ENCODE measurements at places on chromosomes 13 and 19.

DNA sequence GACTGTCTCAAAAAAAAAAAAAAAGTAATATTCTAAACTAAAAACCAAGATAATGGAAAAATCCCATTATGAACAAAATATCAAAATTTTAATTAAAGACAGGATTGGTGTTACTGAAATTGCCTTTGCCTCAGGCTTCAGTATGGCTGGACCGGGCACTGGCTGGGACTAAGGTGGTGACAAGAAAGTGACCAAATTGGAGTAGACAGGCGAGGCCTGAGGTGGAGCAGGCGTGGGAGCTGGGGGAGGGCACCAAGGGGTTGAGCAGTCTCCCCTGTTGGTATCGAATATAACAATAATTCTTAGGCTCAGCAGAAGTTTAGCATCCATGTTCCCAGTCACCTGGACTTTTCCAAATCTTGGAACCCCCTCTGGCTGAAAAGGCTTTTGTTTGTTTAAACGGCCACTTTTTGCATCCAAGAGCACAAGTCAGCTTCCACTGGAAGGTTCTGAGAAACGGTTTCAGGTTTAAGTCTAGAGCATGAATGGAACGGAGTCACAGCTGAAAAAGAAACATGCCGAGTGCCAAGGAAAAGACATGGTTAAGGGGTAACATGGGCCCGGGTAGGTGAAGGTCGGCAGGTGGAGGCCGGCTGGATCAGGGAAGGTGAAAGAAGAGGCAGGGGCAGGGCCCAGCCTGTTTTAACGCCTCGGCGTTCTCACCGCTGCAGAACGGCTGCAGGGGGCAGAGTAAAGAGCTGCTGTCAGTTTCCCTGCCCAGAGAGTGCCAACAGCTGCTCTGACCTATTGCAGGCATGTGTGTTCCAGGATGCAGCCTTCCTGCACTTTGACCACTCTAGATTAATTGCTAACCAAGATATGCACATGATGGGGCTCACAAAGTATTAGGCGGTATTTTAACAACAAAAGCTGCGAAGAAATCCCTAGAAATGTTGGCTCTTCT is 104.4 kb downstream of the TM9SF2 start:
- peak; percentile 40 for DNase-seq

DNA sequence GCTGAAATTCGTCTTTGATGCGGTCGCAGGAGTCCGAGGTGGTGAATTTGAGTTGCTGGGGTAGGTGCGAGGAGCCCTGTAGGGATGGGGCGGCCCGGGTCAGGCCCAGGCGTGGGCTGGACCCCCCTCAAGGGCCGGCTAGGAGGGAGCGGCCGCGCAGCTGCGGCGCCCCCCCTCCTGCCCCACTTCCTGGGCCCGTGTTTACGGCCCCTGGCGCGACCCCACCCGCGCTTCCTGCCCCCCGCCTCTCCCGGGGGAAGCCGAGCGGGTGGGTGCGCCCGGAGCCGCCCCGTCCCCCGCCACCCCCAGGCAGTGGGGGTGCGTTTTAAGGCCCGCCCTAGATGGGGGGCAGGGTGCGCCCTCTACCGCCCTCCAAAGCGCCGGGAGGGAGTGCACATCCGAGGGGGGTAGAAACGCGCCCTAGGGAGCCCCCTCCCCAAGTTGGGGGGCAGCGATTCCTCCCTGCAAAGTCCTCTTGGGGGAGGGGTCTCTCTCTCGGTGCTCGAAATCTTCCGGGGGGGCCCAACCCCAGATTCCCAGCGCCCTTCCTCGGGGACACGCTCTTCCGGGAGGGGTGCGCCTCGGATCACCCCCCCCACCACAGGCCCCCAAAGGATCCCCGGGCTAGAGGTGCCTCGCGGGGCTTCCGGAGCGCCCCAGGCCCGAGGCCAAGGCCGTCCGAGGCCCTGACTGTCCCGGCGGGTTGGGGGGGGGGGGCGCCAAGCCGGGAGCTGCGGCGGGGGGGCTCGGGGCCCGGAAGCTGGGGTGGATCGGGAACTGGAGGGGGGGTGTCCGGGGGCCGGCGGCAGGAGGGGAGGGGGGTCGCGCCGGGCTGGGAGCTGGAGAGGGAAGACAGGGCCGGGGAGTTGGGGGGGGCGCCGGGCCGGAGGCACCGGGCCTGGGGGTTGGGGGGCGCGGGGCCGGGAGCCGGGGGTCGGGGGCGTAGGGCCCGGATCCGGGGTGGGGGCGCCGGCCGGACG is 823 bp downstream of the TLE5 start:
- peak; percentile 81 for DNase-seq

- DNase-seq = no peak
Observed at GRCh38 chr13:78197231-78197630, 278.6 kb upstream of the EDNRB start.

DNA sequence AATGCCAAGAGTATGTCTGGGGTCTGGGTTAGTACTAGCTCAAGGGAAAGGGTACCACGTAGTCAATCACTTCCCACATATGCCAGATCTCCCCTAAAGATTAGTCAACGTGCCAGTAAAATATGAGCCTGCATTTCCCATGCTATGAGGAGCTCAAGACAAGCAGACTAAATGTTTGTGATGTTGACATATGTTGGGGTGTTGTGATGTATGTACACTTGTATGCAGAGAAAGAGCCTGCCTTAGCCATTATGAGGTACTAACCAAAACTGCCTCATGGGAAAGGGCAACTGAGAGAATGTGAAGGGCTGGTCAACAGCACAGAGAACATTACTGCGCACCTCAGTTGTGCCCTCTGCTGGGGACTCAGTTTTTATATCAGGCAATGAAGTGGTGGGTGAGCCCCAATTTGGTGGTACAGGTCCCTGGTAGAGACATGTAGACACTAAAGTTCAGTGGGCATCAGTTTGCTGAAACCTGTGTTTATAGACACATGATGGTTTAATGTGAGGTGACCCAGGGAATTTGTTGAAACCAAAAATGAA is 287.0 kb downstream of the DCT start:
- DNase-seq = no peak

DNA sequence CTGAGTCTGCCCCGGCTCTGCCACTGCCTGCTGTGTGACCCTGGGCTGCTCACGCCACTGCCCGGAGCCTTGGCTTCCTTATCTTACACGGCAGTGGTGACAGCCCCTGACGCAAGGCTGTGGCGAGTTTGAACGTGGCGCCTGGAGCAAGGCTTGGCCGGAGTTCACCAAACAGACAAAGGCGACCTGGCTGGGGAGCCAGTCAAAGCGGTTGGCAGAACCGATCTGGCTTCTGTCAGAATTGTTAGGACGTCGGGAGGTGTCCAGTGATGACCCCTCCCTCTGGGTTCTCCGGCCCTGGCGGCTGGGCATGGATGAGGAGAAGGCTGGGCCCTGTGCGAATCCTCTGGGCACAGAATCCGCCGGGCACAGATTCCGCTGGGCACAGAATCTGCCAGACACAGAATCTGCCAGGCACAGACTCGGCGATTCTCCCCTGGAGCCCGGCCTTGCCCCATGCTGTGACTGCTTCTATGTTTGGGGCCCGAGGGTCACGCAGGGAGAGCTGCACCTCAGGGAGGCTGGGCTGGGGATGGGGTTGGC is 11.7 kb upstream of the TMEM255B start:
- no peak for DNase-seq

- DNase-seq = no peak
Observed at GRCh38 chr13:51330791-51331190, 8.7 kb upstream of the SERPINE3 start.

- DNase-seq = no peak
Observed at GRCh38 chr13:44649834-44650233, 73.7 kb upstream of the TSC22D1 start.

GRCh38 chr13:40651866-40652587 is 14.4 kb downstream of the FOXO1 start:
- DNase-seq = no peak

DNA sequence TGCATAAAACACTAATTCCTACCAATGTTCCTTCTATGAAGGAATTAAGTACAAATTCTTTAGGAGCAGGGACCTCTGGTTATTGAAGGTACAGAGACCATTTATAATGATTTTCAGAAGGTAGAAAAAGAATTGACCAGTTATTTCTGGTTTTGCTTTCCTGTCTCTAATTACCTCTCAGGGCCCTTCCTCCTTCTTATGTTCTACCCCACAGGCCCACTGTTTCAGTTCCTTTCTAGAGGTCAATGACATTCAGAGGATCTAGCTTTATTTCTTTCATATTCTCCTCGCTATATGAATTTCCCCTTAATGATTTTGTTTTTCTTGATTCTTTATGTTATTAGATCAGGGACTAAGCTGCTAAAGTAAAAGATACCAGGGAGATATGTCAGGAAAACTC is 345.0 kb upstream of the SPRY2 start:
- DNase-seq = no peak

GRCh38 chr13:76116751-76117360 is 480.7 kb downstream of the LMO7 start:
- DNase-seq = no peak

DNA sequence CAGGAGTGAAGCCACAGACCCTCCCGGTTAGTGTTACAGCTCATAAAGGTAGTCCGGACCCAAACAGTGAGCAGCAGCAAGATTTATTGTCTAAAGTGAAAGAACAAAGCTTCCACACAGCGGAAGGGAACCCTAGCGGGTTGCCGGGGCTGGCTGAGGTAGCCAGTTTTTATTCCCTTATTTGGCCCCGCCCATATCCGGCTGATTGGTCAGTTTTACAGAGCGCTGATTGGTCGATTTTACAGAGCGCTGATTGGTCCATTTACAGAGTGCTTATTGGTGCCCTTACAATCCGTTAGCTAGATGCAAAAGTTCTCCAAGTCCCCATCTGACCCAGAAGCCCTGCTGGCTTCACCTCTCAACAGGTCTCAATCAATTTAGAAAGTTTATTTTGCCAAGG is 126.0 kb upstream of the RFC3 start:
- no peak for DNase-seq

GRCh38 chr13:24877531-24877930 is 113.6 kb downstream of the RNF17 start:
- no peak for DNase-seq

DNA sequence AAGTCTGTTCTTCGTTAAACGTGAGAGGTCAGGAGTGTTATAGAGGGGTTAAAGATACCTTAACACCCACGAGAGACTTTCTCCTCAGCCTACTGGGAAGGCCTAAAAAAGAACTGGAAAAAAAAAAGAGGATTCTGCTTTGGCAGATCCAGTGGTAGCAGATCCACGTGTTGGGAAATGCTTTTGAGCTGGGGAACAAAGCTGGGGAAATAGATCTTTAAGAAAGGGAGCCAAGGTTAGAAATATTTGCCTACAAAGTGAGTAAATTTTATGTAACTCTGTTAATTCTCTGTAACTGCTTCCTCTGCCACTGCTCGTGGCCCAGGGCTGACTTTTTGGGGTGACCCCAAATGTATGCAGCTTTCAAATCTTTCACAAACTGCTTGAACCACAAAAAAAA is 11.7 kb downstream of the RFX2 start:
- DNase-seq = no peak

- no peak for DNase-seq
Observed at GRCh38 chr13:40637643-40638042, 28.8 kb downstream of the FOXO1 start.

DNA sequence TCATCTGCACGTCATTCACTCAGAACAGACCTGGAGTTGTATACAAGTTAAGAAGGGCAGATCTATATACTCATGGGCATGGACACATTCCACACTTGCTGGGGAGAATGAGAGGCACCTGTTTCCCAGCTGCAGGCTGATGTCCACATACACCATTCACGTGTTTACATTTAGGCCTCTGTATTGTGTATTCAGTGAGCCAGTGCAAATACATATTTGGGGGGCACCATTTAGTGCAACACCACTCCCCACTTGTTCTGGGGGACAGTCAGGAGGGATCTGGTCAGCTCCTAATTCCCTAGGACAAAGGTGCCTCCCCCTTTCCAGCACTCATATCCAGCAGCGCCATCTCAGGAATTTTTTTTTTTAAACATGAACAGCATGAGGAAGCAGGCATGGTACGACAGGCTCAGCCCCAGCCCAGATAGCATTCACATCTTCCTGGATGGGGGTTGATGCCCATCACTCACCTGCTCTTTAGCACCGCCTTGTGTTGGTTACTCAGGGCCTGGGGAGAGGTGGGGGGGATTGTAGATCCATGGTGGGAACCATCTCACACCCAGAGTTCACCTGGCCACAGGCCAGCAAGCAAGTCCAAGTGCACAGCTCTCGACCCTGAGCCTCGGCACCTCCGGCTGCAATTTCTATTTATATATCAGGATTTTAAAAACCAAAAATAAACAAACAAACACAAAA is 56.9 kb upstream of the ZNF254 start:
- no peak for DNase-seq

DNA sequence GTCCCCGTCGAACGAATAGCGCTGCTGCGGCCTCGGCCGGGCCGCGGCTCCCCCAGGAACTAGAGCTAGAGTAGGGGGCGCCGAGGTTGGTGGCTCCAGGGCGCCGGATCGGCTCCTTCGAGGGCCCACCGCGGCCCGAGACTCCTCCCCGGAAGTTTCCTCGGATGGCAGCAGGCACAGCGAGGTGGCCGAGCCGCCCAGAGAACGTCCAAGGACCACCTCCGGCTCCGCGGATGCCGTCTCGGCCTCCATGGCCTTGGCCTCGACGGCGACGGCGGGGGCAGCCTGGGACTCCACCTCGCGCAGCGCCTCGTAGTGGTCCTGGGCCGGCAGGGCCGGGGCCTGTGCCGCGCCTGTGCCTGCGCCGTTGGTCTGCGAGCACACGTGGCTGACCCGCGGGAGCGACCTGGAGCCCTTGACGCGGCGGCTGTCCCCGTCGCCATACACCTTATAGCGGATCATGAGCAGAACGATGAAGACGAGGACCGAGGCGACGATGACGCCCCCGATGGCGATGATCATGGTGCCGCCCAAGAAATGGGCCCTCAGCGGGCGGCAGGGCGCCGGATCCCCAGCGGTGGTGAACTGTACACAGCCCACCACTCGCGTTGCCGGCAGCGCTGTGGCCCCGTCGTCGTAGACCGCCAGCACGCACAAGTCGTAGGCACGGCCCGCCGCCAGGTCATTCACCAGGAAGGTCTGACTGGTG is 11.8 kb downstream of the IFNL1 start:
- DNase-seq = no peak

- no peak for DNase-seq
Observed at GRCh38 chr19:12047868-12048267, 4.9 kb downstream of the ZNF878 start.

- DNase-seq = no peak
Observed at GRCh38 chr13:30895773-30896172, 10.3 kb upstream of the MEDAG start.

- no peak for DNase-seq
Observed at GRCh38 chr19:15433519-15434069, 14.8 kb upstream of the AKAP8L start.

DNA sequence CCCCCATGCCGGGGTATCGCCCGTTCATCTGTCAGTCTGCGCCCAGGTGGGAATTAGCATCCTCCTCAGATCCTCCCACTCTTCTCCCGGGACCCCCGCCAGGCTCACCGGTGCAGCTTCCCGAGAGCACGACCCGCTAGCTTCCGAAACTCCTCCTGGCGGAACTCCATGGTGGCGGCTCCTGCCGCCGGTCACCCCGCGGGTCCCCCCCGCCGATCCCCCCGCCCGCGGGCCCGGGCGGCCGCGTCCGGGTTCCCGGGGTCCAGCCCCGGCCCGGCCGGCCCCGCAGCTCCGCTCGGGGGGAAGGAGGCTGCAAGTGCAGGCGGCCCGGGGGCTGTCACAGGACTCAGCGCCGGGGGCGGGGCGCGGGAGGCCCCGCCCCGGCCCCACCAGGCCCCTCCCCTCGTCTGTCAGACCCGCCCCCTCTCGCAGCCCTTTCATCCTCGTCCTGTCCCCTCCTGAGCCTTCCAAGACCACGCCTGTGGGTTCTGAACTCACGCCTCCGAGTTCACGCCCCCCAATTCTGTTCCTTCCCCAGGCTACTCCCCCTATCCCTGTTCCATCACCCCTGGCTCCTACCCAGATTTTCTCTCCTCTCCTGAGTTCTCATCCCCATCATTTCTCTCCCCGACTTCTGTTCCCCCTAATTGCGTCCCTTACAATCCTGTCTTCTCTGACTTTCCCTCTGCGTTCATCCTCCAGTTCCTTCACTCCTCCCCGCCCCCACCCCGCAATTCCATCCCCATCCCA is at the start of gene SLC17A7:
Gene SLC17A7 (minus strand): TSS at position 318 of the 750 bp plus-strand sequence. CDS start 148 bp downstream, at position 170.
- DNase-seq = no peak
